Karpas-422 (cell line): ENCODE measurements at places on chromosomes 1 and 21.

DNA sequence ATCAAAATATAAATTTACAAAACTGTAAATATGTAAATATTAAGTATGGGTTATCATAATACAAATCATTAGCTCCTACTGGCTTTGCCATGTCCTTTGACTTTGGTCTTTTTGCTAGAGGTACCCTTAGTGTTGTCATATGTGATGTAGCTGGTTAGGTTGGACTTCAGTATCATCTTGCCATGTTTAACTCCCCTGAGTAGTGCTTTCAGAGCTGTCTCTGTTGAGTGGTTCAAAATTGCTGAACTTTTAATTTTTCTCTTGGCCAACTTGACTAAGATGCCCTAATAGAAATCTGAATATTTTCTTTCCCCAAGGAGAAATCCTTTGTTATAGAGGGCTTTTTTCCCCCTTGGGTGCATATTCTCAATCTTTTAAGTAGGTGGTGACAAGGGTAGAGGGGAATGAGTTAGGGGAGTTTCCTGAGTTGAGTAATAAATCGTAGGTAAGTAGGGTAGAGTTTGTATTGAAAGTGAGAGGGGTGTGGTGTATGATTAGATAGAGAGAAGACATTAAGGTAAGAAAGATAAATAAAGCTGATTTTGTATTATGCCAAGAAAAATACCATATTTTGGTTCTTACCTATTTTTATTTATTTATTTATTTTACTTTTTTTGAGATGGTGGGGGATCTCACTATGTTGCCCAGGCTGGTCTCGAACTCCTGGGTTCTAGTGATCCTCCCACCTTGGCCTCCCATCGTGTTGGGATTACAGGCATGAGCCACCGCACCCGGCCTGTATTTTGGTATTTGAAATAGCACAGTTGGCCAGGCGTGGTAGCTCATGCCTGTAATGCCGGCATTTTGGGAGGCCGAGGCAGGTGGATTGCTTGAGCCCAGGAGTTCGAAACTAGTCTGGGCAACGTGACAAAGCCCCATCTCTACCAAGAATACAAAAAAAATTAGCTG, 21.8 kb downstream of the RPRD2 start:
- DNase-seq = no peak

DNA sequence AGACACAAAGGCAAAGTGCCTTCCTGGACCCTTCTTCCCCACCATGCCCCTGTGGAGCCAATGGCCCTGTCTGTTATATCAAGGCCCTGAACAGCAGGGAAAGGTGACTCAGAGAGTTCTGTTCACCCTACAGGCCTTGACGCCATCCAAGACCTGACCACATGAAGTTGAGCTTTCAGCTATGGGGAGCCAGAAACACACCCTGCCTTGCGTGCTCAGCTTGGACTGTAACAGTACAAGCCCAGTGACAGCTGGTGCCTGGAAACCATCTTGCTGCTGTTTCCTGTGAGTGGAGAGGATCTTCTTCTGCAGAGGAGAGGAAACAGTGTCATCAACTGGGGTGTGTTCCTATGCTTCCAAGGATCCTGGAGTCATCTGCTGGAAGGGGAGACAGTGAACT, 165.0 kb upstream of the IRF2BP2 start:
- no peak for DNase-seq

- DNase-seq = peak; percentile 92
Measured at GRCh38 chr1:237562242-237562823, 328.4 kb downstream of the ZP4 start.

DNA sequence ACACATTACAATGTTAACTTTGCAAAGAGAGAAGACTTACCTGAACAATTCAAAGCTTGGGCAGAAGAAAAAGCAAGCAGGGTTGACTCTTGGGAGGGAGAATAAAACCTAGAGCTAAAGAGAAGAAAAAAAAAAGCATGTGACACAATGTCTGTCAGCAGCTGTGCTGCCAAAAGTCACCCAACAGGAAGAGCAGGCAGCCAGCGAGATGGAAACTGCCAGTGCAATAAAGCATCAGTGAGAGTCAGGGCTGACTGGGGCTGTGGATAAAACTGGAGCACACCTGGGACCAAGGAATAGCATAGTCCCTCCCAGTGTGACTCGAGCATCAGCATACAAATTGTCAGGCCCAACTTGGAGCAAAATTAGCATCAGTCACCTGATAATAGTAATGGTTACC, 65.0 kb upstream of the SLC22A15 start:
- DNase-seq = no peak

GRCh38 chr1:23889074-23889473, 21.0 kb upstream of the FUCA1 start:
- no peak for DNase-seq

GRCh38 chr1:89652373-89652772, 19.5 kb downstream of the LRRC8C start:
- DNase-seq = no peak

GRCh38 chr1:30840904-30841598, 67.5 kb downstream of the SDC3 start:
- no peak for DNase-seq

GRCh38 chr1:207872621-207873020, 38.3 kb downstream of the CD34 start:
- DNase-seq = peak; percentile 68

DNA sequence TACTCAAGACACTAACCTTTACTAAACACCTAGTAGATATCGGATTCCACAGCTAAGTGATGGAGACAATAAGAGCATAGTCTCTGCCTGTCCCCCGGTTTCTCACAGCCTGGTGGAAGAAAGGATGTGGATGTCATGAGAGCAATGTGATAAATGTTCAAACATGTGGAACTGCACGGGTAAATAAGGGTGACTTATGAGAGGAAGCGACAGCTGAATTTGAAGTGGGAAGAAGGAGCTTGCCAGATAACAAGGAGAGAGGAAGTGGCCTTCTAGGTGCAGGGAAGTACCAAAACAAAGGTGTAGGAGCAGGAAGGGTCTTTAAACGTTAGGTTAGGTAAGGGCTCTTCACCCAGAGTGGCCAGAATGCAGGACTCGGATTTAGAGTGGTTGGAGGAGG, 178.6 kb upstream of the NRIP1 start:
- no peak for DNase-seq

DNA sequence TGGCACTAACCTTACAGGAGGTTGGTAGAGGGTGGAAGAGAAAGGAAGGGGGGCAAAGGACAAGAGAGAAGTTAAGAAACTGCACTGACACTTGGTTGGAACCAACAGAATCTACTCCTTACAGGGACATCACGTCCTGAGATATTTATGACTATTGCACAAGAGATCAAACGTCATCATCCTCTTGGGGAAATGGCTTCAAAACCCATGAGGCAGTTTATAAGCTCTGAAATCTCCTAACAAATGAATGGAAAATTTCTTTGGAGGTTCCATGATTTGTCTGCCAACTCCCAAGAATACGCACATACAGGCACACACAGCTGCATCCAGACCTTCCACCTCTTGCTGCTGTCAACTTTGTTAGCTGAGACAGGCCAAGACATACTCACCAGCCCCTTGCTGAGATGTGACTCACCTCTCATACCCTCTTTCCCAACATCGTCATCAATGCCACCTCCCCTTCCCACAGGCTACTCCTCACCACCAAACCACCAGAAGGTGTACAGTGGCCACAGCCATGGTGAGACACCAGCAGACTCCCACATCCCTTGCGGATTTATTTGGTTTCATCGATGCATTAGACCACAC, 135.5 kb downstream of the SETD4 start:
- no peak for DNase-seq

GRCh38 chr1:214604523-214604922, 1.5 kb downstream of the CENPF start:
- no peak for DNase-seq

- no peak for DNase-seq
Measured at GRCh38 chr21:19463966-19464365, 1060.4 kb upstream of the TMPRSS15 start.

GRCh38 chr1:175040324-175040879, 17.2 kb upstream of the MRPS14 start:
- DNase-seq = no peak

- DNase-seq = no peak
Measured at GRCh38 chr1:95951371-95952102, 717.5 kb downstream of the RWDD3 start.

- DNase-seq = no peak
Measured at GRCh38 chr1:240401731-240402130, 210.2 kb downstream of the GREM2 start.

DNA sequence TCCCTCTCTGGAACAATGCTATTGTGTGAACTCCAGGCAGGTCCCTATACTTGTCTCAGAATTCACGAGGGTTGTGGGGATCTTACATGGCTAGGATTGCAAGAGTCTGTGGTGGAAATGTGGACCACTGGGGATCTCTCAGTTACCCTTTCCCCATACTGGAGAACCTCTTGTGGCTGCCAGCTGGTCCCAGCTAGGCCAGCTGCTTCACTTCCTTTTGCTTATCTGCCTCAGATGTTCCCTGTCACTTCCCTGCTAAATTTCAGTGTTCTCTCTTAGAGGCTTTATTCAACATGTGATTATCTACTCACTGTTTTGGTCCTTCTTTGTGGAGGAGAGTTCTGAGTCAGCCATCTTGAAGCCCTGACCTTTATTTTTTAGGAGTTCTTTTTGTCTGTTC, 75.9 kb upstream of the SAMD13 start:
- no peak for DNase-seq

DNA sequence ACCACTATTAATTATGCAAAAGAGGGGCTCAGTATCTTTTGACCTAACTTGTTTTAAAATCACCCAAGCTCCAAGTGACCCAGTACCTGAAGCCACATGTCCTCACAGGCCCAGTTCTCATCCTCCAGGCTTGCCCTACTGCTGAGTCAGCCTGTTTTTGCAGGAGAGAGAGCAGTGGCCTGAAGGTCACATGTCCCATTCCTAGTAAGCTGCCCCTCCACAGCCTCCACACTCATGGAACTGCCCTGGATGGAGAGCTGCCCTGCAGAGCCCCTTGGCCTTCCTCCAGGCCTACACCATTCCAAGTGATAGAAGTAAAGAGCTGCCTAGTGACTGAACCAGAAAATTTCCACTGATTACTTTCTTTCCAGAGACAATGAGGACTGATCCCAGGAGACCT, 139.8 kb upstream of the ST6GALNAC5 start:
- no peak for DNase-seq

DNA sequence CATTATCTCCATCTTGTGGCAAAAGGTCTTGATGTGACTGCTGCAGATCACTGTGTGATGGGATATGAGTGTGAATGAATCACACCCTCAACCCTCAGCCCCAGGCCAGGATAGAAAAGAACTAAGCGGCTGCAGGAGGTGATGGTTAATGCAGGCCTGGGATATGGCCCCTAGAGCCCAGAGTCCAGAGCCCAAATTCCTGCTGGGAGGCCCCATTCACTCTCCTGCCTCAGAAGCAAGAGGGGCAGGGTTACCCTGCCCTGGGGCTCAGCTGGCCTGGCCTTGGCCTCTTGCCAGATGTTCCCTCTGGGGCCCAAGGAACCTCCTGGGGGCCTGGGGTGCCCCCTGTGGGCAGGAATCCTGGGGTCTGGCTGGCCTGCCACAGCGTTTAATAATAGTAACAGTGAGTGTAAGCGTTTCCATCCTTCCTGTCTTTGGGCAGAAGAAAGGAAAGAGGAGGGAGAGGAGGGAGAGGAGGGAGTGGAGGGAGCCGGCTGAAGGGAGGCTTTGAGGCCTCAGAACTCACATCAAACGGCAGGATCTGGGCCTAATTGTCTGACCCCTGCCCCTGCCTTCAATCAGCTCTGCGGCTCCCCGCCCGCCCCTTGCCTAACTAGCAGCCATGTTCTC, 26.2 kb downstream of the DMAP1 start:
- no peak for DNase-seq

DNA sequence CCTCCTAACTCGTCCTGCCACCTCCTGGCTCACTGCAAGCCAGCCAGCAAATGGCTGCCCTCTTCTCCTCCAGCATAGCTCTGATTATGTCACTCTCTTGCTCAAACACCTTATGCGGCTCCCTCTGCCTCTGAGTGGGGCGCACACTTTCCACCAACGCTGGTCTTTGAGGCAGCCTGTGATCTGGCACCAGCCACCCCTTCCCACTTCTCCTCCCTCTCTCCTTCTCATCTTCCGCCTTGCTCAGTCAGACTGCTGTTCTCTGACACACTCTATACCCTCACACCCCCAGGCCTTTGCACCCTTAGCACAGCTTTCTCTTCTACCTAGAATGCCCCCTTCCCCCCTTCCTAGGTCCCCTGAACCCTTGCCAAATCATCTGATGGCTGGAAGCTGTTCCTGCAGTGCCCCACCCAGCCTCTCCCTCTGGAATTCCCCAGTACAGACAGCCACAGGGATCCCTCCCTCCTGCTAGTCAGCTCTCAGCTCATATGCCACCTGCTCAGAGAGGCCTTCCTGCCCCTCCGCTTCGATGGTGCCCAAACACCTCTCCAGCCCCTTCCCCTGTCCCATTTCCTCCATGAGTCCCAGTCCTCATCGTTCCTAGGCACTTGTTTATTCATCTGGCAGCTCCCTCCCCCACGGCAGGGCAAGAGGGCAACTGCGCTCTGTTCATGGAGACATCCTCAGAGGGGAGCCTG, 21.7 kb upstream of the PEF1 start:
- DNase-seq = no peak

- no peak for DNase-seq
Measured at GRCh38 chr1:41649396-41650027, 165.0 kb upstream of the EDN2 start.

DNA sequence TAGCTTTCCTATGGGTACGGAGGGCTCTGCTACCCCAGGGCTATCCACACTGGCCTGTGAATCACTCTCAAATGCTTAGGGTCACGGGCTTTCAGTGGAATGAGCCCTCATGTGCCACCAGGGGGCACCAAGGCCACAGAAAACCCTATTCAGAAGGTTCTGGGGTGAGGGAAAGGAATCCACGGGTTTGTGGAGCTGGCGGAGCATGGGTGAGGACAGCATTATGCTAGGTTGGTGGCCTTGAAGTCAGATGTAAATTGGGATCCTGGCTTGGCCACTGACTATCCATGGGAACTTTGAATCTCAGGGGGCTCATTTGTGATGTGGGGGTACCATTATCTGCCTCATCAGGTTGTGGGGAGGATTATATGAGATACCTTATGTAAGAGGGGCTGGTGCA, 5.1 kb upstream of the LAMTOR5 start:
- peak; percentile 92 for DNase-seq

- no peak for DNase-seq
Measured at GRCh38 chr1:233805786-233806185, 98.7 kb upstream of the SLC35F3 start.

DNA sequence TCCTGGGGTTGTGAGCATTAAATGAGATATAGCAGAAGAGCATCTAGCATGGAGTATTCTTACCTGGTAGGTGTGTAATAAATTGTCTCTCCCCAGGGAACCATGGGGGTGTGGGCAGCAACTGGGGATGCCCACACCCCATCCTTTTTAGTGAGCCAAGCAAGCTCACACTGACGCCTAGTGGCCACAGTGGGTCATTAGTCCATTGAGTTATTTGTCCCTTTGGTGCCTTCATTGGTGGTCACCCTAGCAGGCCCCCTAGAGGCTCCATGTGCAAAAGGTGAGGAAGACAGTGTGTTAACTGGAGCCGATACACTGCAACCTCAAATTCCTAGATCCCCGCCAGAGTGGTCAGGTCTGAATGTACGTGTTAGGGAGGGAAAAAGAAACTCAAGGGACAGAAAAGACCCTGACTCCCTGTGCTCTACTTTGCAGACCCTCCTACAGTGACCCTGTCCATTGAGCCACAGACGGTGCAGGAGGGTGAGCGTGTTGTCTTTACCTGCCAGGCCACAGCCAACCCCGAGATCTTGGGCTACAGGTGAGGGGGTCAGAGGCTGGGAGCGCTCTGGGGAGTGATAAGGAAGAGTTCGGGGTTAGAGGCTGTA, 93.3 kb upstream of the CD1D start:
- peak; percentile 86 for DNase-seq
